GM23248 (cell line): ENCODE measurements at places on chromosomes 3 and 15. TPM values are rescaled to one million over a fixed set of nuclear protein-coding genes. Genes with fewer than 3 reads are reported as not detected.
A peak's percentile ranks its signal among the peaks of the same experiment; 100 is the strongest.

- peak; percentile 86 for DNase-seq
- no peaks in the 10 kb centered on the region for H3K27me3 ChIP-seq
- H3K4me3 ChIP-seq = peak overlapping the region; percentile 23; the same call in 1 of the 2 replicates
Observed at GRCh38 chr3:142275856-142276255, 50.5 kb upstream of the GK5 start.

DNA sequence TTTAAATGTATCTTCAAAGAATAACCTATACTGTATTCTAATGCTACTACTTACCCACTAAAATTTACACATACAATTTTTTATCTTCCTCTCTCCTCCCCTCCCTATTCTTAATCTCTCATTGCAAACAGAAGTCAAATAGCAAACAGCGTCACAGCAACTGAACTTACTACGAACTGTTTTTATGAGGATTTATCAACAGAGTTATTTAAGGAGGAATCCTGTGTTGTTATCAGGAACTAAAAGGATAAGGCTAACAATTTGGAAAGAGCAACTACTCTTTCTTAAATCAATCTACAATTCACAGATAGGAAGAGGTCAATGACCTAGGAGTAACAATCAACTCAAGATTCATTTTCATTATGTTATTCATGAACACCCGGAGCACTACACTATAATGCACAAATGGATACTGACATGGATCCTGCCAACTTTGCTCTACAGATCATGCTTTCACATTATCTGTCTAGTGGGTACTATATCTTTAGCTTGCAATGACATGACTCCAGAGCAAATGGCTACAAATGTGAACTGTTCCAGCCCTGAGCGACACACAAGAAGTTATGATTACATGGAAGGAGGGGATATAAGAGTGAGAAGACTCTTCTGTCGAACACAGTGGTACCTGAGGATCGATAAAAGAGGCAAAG is 984 bp downstream of the FGF7 start:
- peak; percentile 46 for DNase-seq
- H3K36me3 ChIP-seq = peaks cover 47% of the 10 kb centered on the region
- peak overlapping the region; percentile 99 for H3K4me3 ChIP-seq
- H3K27ac ChIP-seq = peak overlapping the region; percentile 80

DNA sequence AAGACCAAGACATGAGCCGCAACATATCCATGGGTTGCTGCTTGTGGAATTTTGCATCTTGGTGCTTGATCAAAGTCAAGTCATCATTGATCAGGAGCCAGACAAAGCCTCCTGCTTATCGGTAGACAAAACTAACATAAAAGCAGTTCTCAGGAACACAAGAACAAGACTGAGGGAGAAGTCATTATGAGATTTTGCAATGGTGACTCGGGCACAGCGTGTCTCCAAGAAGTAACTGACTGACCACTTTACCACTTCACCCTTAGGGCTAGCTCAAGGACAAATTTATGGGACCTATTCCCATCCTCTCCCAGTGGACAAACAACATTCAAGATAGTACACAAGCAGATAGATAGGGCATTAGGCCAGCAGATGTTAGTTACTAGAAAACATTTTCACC is 68.1 kb upstream of the LIMD1 start:
- no peak overlapping the region for H3K27ac ChIP-seq
- DNase-seq = no peak
- H3K4me1 ChIP-seq = peaks cover 15% of the 10 kb centered on the region
- H3K4me3 ChIP-seq = no peak overlapping the region
- no peaks in the 10 kb centered on the region for H3K36me3 ChIP-seq
- H3K27me3 ChIP-seq = no peaks in the 10 kb centered on the region

GRCh38 chr3:5726621-5727020 is 539.1 kb downstream of the EDEM1 start:
- no peaks in the 10 kb centered on the region for H3K4me1 ChIP-seq
- no peak for DNase-seq
- no peaks in the 10 kb centered on the region for H3K27me3 ChIP-seq
- no peaks in the 10 kb centered on the region for H3K36me3 ChIP-seq
- no peak overlapping the region for H3K27ac ChIP-seq
- no peak overlapping the region for H3K4me3 ChIP-seq

Gene IL12A
- 0.51 and 2.8 TPM in 2 replicates for total RNA-seq

Gene CCDC39
- total RNA-seq = not detected in 2 replicates

- DNase-seq = peak; percentile 55
- no peaks in the 10 kb centered on the region for H3K36me3 ChIP-seq
- no peaks in the 10 kb centered on the region for H3K27me3 ChIP-seq
- H3K27ac ChIP-seq = peak overlapping the region; percentile 67
- peaks cover 32% of the 10 kb centered on the region for H3K4me1 ChIP-seq
- peak overlapping the region; percentile 40; the same call in 1 of the 2 replicates for H3K4me3 ChIP-seq
Observed at GRCh38 chr3:21274079-21274571, 476.9 kb downstream of the ZNF385D start.

- H3K36me3 ChIP-seq = no peaks in the 10 kb centered on the region
- no peaks in the 10 kb centered on the region for H3K27me3 ChIP-seq
- H3K4me3 ChIP-seq = no peak overlapping the region
- H3K27ac ChIP-seq = no peak overlapping the region
Observed at GRCh38 chr15:25655207-25655948, 207.7 kb downstream of the ATP10A start.

DNA sequence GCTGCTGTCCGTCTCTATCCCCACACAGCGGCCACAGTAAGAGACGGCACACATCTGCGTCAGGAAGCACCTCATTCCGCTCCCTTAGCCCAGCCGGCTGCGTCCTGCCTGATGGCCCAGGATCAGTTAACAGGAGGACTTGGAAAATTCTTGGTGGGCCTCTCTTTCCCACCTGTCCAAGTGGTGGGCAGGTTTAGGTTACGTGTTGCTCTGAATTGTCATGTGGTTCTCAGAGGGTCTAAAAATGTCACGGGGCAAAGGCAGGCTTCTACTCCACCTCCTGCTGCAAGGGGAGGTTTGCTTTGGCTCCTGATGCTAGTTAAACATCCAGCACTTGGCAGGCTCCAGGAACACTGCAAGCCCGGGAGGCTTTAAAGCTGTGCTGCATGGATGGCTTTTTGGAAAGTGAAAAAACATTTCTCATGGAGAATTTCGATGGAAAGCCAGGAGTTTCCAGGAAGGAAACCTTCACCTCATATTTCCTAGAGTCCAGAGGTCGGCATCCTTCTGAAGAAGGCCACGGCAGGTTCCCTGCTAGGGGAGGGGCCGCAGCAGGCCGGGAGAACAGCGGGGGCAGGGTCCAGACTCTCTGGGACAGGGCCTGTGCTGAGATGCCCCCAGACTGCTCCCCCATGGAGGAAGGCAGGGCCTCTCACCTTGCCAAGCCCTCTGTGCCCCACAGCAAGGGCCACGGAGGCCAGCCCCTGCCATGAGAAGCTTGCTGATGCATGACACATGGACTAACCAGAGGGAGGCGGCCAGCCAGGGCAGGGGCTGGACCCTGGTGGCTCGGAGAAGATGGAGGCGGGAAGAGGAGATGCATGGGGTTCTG is 10.8 kb downstream of the CTSH start:
- peaks cover 9% of the 10 kb centered on the region for H3K4me1 ChIP-seq
- H3K27me3 ChIP-seq = peaks cover 18% of the 10 kb centered on the region; the same call in 1 of the 2 replicates
- H3K27ac ChIP-seq = no peak overlapping the region
- H3K4me3 ChIP-seq = no peak overlapping the region

DNA sequence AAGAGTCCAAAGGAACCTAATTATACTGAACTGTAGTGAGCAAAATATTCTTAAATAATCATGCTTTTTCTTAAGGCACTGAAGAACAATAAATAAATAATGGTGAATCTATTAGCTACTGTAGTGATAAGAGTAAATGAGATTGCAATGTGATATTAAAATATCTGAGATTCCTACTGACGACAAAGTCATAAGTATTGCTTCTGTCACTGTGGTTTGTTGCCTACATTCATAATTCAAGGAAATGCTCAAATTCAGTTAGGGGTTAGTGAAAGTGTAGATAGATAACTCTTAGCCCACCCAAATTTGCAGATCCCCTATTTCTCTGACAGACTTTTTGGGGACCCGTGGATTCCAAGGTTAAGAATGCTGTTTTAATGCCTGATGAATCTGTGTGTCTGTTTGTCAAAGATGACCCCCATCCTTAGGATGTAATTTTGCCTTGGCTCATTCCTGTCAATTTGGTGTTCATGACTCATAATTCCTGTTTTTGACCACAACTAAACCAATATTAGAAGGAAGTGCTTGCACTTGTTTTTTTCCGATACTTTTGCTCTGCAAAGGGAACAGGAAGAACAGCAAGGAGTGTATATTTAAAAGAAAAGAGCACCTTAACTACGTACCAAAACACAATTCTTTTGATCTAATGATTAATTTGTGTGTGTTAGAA is 86.7 kb downstream of the MAGI1 start:
- H3K4me1 ChIP-seq = peaks cover 47% of the 10 kb centered on the region
- no peaks in the 10 kb centered on the region for H3K27me3 ChIP-seq
- H3K4me3 ChIP-seq = no peak overlapping the region
- H3K27ac ChIP-seq = no peak overlapping the region
- no peak for DNase-seq

GRCh38 chr3:29906906-29907305 is 626.0 kb downstream of the RBMS3 start:
- no peak for DNase-seq
- H3K4me1 ChIP-seq = no peaks in the 10 kb centered on the region
- H3K36me3 ChIP-seq = peaks cover 6% of the 10 kb centered on the region; the same call in 1 of the 2 replicates
- no peak overlapping the region for H3K4me3 ChIP-seq
- H3K27me3 ChIP-seq = no peaks in the 10 kb centered on the region

DNA sequence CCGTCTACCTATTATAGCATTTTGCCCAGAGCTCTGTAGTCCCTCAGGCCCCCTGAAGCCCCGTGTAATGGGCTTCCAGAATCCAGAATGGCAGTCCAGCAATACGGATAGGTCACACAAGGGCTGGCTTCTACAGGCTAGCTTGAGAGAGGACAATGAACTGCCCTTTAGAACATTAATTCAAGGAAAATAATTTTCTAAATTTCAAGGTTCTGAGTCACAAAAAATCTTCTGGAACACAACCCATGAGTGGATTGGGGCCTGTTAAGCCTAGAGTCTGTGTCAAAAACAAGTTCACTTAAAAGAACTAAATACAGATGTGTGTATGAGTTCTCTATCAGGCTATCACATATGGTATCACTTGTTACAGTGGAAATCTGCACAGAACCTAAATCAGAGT is 28.8 kb downstream of the DCP1A start:
- peak; percentile 78 for DNase-seq
- H3K4me1 ChIP-seq = peaks cover 15% of the 10 kb centered on the region
- no peak overlapping the region for H3K4me3 ChIP-seq
- H3K36me3 ChIP-seq = no peaks in the 10 kb centered on the region

DNA sequence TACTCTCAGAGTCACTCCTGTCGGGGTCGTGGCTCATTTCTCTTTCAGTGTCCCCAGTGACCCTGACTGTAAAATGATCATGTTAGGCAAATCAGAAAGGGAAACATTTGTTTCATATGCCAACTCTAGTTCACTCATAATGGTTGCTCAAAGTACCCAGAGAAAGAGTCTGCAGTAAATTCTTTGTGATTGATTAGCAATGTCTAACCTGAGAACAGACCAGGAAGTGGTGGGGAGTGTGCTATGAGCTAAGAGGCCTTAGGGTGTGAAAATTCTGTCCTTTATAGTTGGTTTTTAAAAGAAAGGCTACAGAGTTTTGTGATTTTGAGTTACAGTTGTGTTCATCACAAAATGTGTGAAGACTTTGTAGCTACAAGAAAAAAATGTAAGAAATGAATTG is 108.9 kb downstream of the EDEM1 start:
- no peaks in the 10 kb centered on the region for H3K27me3 ChIP-seq
- DNase-seq = no peak
- H3K36me3 ChIP-seq = no peaks in the 10 kb centered on the region
- peaks cover 18% of the 10 kb centered on the region for H3K4me1 ChIP-seq
- no peak overlapping the region for H3K27ac ChIP-seq
- no peak overlapping the region for H3K4me3 ChIP-seq

DNA sequence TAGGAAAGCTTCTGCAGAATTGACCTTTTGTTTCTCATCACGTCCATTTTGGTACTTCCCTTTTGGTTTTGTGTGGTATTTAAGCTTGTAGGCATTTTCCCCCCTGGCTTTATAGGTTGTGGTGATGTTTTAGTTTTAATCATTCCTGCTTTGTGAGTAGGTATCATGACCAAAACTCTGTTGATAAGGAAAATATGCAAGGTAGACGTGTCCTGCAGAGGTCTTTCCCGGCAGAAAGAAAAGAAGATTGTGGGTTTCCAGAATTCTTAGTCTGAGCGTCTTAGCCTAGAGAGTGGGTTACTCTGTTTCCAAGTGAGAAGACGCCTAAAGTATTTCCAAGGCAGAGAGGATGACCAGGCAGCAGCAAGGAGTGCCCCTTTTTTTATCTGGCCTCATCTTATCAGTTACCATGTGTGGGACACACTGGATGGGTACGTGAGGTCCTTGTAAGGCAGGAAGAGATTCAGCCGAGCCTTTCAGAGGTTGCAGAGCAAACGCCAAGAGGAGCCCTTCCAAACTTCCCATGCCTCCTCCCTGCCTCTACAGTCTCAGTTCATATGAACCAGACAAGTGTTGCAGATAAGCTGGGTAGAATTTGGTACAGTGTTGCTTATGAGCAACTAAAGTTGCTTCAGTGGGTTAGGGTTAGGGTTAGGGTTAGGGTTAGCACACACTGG is 58.8 kb downstream of the ARNT2 start:
- H3K4me3 ChIP-seq = no peak overlapping the region
- H3K36me3 ChIP-seq = no peaks in the 10 kb centered on the region
- H3K27ac ChIP-seq = no peak overlapping the region
- H3K4me1 ChIP-seq = no peaks in the 10 kb centered on the region
- no peak for DNase-seq

GRCh38 chr3:27507111-27507510 is 22.9 kb upstream of the SLC4A7 start:
- H3K4me3 ChIP-seq = no peak overlapping the region
- H3K27ac ChIP-seq = no peak overlapping the region
- DNase-seq = no peak
- no peaks in the 10 kb centered on the region for H3K27me3 ChIP-seq
- no peaks in the 10 kb centered on the region for H3K36me3 ChIP-seq

Gene NCK1
- total RNA-seq = 42.4 and 42.6 TPM in 2 replicates

- H3K27ac ChIP-seq = no peak overlapping the region
- H3K36me3 ChIP-seq = no peaks in the 10 kb centered on the region
- H3K4me3 ChIP-seq = no peak overlapping the region
- no peak for DNase-seq
- no peaks in the 10 kb centered on the region for H3K4me1 ChIP-seq
- no peaks in the 10 kb centered on the region for H3K27me3 ChIP-seq
Observed at GRCh38 chr3:435161-435560, 238.6 kb downstream of the CHL1 start.

GRCh38 chr15:67505675-67506572 is 15.0 kb upstream of the C15orf61 start:
- H3K27ac ChIP-seq = 0 out of 2 replicates have a peak overlapping the region, but pooled peaks have one; percentile 66
- no peak overlapping the region for H3K4me3 ChIP-seq
- H3K36me3 ChIP-seq = no peaks in the 10 kb centered on the region
- H3K4me1 ChIP-seq = peaks cover 51% of the 10 kb centered on the region
- no peaks in the 10 kb centered on the region for H3K27me3 ChIP-seq
- no peak for DNase-seq

Gene OR5K1
- total RNA-seq = not detected in 2 replicates

DNA sequence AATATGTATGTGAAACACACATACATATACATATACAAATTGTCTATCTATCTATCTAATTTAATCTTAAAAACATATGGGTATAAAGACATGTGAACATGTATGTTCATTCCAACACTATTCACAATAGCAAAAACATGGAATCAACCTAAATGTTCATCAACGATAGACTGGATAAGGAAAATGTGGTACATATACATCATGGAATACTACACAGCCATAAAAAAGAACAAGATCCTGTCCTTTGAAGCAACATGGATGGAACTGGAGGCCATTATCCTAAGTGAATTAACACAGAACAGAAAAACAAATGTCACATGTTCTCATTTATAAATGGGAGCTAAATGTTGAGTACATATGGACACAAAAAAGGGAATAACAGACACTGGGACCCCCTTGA is 5.8 kb downstream of the CCR9 start:
- peaks cover 19% of the 10 kb centered on the region for H3K27me3 ChIP-seq
- H3K36me3 ChIP-seq = no peaks in the 10 kb centered on the region
- no peak for DNase-seq
- H3K27ac ChIP-seq = no peak overlapping the region
- H3K4me1 ChIP-seq = peaks cover 6% of the 10 kb centered on the region; the same call in 1 of the 2 replicates

Gene DPH6
- 4.4 and 28.6 TPM in 2 replicates for total RNA-seq
